ENCODE measurements at places on chromosomes 1 and 21. TPM values are rescaled to one million over a fixed set of nuclear protein-coding genes. Genes with fewer than 3 reads are reported as not detected.

- no peak overlapping the region for H3K4me3 ChIP-seq
- no peaks in the 10 kb centered on the region for H3K27me3 ChIP-seq
Measured at GRCh38 chr21:37522641-37523295, 156.2 kb downstream of the DYRK1A start.

- H3K4me1 ChIP-seq = peaks cover 35% of the 10 kb centered on the region
- H3K36me3 ChIP-seq = peaks cover 2% of the 10 kb centered on the region
- DNase-seq = no peak
- no peaks in the 10 kb centered on the region for H3K27me3 ChIP-seq
- H3K27ac ChIP-seq = peak overlapping the region; percentile 36
Measured at GRCh38 chr1:39391691-39392679, 99.5 kb upstream of the BMP8A start.

Gene S100A1
- total RNA-seq = 83.1 TPM

Gene RAB42
- 3.3 TPM for total RNA-seq

Gene PTCH2
- 1.2 TPM for total RNA-seq

All from kidney (tissue), 22 donors.